DMS53 (cell line): ENCODE measurements at places on chromosomes 12 and 14.

DNA sequence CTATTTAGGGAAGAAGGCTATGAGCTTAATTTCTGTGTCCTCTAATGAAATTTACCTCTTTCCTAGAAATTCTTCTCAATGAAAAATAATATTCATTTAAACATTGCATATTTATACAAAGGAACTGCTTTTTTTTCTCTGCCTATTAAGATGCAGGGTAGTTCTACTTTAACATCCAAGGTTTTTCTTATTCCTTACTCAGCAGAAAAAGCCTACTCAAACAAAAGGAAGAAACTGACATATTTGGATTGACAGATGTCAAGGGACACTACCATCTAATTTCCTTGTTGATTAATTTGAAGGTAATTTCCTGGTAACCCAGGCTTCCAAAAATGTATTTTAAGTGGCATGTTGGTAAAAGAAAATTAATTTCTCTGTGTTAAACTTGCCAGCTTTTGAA, 192.3 kb downstream of the EGLN3 start:
- DNase-seq = no peak

GRCh38 chr12:44078273-44078672, 242.4 kb downstream of the TMEM117 start:
- DNase-seq = peak; percentile 99

- DNase-seq = no peak
These were observed 41.5 kb upstream of the NR2C1 start for GRCh38 chr12:95114766-95115405.

GRCh38 chr14:105061428-105062047, 3.7 kb downstream of the GPR132 start:
- DNase-seq = no peak

- DNase-seq = no peak
These were observed 52.8 kb downstream of the SLCO1B1 start for GRCh38 chr12:21183721-21184275.

DNA sequence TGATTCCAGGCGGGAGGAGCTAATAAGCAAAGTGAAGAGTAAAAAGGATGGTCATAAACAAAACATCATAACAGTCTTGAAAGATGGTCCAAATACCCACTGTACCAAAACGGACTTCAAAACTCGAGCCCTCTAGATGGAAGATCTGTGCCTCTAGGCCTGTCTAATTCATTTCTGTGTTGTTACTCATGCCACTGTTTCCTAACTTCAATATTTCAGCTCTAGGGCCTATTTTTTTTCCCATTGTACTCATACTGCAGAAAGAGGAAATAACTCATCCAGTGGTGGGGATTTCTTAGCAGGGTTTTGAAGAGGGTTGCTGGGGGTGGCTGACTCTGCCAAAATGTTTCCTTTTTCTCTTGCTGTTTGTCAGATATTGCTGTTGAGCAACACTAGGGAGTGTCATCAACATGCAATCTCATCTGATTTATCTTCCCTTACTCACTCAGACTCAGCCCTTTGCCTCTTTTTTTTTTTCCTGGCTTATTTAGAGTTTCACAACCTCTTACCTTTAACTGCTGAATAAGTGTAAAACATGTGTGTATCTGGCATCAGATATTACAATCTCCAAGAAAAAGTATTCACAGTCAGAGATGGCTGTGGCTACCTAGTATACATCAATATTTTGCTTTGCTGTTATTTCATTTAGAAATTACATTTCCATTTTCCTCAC, 189.6 kb downstream of the DUSP6 start:
- DNase-seq = peak; percentile 39

- DNase-seq = no peak
These were observed 4.7 kb upstream of the PPP1R1A start for GRCh38 chr12:54593135-54593534.

- DNase-seq = no peak
These were observed 106.4 kb upstream of the TBX5 start for GRCh38 chr12:114512351-114512750.

- DNase-seq = no peak
These were observed 288.8 kb downstream of the TMEM132D start for GRCh38 chr12:129615001-129615400.

DNA sequence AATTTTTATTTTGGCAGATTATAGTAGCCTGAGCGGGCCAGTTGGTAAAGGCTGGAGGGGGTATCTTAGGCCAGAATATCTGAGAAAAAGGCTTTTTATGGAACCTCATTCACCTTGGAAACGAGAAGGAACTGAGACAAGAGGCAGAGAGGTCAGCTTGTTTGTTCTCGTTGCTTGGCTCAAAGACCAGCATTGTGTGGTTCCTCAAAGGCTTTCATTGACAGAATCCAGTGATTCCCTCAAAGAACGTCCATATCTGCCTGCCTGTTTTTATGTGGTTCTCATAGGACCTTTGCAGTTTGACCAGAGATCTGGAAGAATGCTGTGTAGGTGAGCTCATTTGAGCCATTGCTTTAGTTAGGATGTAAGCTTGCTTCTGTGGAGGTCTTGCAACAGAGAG, 117.3 kb downstream of the CFAP54 start:
- no peak for DNase-seq

GRCh38 chr12:59041241-59042121, 121.2 kb upstream of the LRIG3 start:
- DNase-seq = peak; percentile 35

- peak; percentile 57 for DNase-seq
These were observed 291.3 kb downstream of the RPAP3 start for GRCh38 chr12:47414511-47414910.

DNA sequence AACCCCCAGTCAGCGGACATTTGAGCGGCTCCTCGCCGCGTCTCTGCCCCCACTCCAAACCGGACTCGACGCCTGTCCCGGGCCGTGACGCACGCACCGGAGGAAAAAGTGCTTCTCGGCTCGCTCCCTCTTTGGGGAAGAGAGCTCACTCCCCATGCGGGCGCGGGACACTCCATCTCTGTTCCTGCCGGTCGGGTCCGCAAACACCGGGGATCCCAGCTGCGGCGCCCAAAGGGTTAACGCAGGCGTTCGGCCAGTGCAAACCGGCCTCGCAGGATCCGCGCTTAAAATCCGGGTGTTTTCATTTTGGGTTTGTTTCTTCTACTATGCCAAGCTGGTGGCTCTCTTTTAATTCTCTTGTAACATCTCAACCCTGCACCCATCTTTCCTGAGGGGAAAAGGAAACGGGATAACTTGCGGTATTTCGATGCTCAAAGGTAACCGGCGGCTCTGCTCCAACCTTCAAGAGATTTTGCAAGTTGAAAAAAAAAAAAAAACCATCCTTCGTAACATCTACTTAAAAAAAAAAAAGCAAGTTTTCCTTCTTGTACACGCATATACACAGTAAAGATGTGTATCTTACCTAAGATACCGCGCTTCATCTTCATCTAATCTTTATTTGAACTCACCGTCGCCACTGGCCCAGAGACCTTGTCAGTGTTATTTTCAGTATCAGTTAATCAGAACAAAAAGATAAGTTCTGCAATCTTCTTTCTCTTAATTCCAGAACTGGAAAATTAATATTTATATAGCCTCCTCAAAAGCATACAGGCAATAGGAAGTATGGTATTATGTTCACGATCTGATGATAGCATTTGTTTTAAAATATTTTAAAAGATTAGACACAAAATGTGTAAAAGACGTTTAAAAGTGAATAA, 1.6 kb upstream of the ATP2B1 start:
- DNase-seq = peak; percentile 85

DNA sequence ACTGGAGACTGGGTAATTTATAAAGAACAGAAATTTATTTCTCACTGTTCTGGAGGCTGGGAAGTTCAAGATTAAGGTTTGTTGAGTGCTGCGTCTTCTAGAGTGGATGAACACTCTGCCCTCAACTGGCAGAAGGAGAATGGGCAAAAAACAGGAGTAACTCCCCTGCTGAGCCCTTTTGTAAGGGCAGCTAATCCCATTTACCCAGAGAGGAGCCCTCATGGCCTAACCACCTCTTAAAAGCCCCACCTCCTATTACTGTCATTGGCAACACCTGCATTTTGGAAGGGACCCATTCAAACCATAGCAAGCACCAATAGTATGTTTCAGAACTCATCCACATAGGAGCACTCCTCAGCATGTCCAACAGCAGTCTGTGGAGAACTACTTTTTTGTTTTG, 47.4 kb downstream of the BORCS5 start:
- no peak for DNase-seq

GRCh38 chr14:81766321-81766915, 232.8 kb upstream of the SEL1L start:
- no peak for DNase-seq

GRCh38 chr12:52686063-52686462, 5.9 kb upstream of the KRT1 start:
- no peak for DNase-seq

DNA sequence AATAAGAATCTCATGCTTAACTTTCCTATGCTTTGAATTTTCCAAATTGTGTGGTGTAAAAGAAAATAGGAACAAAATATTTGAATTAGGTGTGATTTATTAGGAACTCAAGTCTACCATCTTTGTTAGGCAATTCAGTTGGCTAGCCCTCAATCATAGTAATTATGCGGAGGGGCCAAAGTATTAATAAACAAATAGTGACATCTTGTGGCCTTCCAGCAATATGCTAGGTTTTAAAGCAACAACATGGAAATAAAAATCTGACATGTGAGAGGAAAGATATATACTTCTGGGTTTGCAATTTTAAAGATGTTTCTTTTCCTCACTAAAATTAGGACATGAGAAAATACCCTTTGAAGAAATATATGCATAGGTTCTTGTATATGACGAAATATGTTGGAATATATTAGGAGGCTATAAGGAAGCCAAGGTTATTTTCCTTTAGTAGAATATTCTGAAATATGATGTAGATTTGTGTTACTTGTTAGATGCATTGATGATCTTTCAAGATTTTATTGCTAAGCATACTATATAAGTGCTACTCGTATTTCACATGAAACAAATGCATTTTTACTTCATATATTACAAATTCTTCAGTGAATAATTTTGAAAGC, 200.4 kb downstream of the PTPRO start:
- DNase-seq = peak; percentile 88

GRCh38 chr12:66984962-66985361, 284.2 kb upstream of the CAND1 start:
- no peak for DNase-seq

- DNase-seq = peak; percentile 56
These were observed 110.2 kb downstream of the BTG1 start for GRCh38 chr12:92035477-92035876.

DNA sequence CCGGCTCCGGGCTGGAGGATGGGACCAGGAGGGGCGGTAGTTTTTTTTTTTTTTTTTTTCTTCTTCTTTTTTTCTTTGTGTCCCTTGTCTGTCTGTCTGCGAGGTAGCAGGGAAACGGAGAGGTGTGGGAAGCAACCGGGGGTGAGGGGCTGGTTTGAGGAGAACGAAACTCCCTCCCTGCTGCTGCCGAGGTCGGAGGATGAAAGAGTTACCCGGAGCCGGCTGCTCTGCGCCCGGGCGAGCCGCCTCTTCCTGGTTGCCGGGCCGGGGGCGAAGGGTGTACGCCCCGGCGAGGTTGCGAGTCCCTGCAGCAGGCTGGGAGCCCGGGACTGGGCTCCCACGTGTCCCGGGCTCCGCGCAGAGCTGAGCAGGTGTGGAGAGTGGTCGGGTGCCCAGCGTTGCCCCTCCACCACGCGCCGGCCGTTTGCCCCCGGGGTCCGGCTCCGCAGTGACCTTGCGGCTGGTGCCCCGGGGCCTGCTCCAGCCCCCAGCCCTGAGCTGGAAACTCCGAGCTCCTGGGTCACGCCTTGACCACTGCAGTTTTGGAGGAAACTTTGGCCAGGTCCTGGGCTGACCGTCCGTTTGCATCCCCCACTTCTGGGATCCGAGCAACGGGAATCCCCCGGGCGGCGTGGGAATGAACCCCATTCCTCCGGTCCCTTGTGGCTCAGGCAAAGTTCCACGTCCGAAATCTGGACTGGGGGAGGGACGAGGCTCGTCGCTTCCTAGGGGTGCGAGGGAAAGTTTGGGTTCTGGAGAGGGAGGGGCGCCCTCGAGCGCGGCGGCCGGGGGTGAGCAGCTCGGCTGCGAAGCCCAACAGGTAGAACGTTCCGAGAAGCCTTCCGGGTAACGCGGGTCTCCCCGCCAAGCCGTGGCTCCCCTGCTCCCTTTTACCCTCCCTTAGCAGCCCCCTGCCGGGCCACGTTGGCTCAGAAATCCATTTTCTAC, 1.3 kb downstream of the CHST11 start:
- DNase-seq = peak; percentile 72

DNA sequence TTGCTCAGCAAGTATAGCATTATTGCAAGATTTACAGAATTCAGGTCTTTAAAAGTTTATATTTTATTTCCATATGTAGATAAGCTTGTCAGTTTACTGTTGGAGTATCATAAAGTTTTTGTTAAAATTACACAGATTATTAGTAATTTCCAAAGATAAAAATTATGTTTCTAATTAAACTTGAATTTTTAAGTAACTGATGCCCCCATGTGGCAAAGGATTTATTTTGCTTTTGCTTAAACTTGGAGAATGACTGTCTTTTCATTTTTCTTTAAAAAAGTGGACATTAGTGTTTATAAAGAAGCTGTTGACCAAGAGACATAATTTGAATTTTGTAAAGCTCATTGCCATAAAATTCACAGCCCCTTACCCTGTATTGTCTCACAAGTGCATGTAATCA, 45.8 kb downstream of the ETNK1 start:
- peak; percentile 38 for DNase-seq

- no peak for DNase-seq
These were observed 981.4 kb downstream of the BCL11B start for GRCh38 chr14:98290596-98290995.

DNA sequence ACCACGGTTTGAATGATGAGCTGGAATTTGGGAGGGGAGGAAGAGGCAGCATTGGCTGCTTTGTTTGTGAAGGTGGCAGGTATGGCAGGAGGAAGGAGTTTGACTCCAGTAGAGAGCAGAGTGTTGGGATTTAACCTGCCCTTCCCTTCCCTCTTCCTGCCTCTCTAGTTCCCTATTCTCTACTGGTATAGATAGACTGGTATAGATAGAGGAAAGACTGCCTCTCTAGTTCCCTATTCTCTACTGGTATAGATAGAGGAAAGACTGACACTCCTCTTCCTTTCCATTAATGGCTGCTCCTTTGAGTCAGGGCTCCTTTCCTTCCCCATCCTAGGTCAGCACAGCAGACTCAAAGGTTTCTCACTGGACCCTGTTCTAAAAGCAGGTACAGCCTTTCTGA, 8.4 kb upstream of the SYCP3 start:
- DNase-seq = no peak

GRCh38 chr12:60930151-60930550, 1330.1 kb upstream of the USP15 start:
- DNase-seq = no peak

DNA sequence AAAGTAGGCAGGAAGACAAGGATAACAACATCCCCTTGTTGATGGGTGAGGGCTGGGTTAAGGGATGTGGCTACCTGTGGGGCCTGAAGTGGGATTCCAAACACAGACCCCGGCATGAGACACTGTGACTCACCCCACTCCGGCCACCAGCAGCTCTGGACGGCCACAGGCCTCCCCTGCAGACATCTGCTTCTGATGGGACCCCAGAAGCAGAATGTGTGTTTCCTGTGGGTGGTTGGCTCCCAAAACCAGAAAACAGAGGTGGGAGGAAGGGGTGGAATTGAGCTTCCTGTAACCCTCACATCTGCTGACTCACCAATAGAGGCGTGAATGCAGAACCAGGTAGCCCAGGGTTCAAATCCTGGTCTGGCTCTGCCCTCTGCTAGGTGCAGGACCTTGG, 216.6 kb upstream of the PWP1 start:
- DNase-seq = no peak
